ENCODE measurements at places on chromosomes 12 and 14. TPM values are rescaled to one million over a fixed set of nuclear protein-coding genes. Genes with fewer than 3 reads are reported as not detected.
A peak's percentile ranks its signal among the peaks of the same experiment; 100 is the strongest.

- no peaks in the 10 kb centered on the region for H3K27me3 ChIP-seq
- no peaks in the 10 kb centered on the region for H3K4me1 ChIP-seq
- no peak overlapping the region for H3K4me3 ChIP-seq
Measured at GRCh38 chr14:40393143-40393542, 960.9 kb upstream of the FBXO33 start.

DNA sequence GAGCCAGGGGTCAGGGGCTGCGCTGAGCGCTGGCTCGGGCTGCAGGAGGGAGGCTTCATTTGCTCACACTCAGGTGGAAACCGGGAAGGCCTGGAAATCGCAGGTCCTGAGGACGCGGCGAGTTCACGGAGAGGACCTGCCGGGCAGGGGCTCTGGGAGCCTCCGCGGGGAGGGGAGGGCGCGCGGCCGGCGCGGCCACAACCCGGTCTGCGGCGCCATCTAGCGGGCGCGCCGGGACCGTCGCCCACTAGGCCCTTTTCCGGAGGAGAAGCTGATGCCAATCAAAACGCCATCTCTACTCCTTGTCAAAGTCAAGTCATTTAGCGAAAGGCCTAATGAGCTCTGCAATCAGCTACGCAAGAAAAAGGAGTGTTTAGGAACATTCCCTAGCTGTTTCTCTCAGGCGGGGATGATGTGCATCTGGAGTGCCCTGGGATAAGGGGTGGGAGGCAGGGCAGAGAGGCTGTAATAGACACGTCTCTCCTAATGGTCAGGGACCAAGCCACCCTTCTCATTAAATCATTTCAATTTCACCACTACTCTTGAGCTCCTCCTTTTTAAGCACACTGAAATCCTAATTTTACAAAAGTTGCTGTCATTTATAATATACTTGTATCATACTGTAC lies 885.8 kb upstream of the TMEM132C start:
- DNase-seq: peak; percentile 73
- no peak overlapping the region for H3K27ac ChIP-seq
- no peak overlapping the region for H3K4me3 ChIP-seq
- H3K36me3 ChIP-seq: no peaks in the 10 kb centered on the region
- H3K27me3 ChIP-seq: peaks cover 10% of the 10 kb centered on the region
- H3K4me1 ChIP-seq: no peaks in the 10 kb centered on the region

DNA sequence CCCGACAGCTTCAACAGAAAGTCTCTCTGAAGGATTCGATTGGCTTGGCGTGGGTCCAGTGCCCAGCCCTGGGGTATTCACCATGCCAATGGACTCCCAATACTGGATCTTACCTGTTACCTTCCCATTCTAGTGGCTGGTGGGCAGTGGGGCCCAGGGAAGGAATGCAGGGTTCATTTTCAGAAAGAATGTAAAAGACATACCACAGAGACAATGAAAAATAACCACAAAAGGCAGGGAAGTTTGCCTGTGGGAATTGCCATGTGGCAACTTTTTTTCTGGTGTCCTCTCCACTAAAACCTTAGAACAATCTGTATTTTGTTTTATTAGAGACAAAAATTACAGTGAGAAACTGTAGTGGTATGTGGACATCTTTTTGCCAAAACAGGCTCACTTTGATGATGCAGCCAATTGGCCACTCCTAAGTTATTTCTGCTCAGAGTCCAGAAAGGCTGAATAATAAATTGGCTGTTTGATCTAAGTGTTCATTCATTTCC lies 55.2 kb downstream of the PTGER2 start:
- no peaks in the 10 kb centered on the region for H3K27me3 ChIP-seq
- H3K36me3 ChIP-seq: no peaks in the 10 kb centered on the region
- no peak overlapping the region for H3K27ac ChIP-seq
- peaks cover 1% of the 10 kb centered on the region for H3K4me1 ChIP-seq

DNA sequence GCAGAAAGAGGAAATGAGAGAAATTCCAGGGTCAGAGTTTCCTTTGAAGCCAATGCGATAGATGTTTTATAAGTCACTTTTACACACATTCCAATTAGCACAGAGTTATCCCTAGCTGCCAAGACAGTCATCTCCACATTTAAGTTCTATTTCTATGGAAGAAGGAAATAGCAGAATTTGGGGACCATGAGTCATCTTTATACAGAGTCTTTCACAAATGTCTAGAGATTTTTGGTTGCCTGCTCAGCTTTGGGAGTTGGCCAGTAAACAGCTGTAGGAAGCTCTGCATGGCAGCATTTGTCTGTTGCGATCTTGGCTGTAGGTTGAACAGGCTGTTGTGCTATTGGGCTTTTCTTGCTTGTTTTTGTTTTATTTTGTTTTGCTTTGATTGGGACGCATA lies 884.3 kb downstream of the GALC start:
- H3K36me3 ChIP-seq: no peaks in the 10 kb centered on the region
- H3K27ac ChIP-seq: no peak overlapping the region
- no peak overlapping the region for H3K4me3 ChIP-seq
- H3K4me1 ChIP-seq: no peaks in the 10 kb centered on the region

TAS2R50 gene
- 2.7 TPM for total RNA-seq

LGR5 gene
- total RNA-seq: 0.67 TPM

Data from progenitor cell of endocrine pancreas (in vitro differentiated cells).